Activated CD4-positive, alpha-beta T cell treated with anti-CD3 and anti-CD28 coated beads for 4 hours (primary cell): ENCODE measurements at places on chromosomes 13 and 19.

DNA sequence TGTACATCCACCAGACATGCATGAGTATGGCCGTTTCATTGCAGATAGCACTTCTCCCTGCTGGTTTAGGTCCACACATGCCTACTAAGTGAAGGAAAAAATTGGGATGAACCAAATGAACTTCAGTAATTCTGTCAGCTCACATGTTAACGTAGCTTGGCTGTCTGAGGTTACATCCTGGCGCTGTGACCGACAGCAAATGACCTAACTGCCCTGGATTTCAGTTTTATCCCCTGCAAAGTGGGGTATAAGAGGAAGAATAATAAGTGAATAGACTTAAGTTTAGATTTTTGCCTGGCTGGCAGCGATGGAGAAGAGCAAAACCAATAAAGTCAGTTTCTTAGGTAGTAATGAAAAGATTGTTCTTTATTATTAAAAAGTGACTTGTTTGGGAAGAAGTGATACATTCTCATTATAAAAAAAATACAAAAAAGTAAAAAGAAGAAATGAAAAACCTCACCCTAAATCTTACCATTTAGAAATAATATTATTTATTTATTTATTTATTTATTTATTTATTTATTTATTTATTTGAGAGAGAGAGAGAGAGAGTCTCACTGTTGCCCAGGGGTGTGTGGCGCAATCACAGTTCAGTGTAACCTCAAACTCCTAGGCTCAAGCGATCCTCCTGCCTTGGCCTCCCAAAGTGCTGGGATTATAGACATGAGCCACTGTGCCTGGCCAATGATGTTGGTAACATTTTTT lies 4.2 kb upstream of the RNF113B start:
- DNase-seq: no peak

- DNase-seq: no peak
These were observed 231.5 kb upstream of the KLHL1 start for GRCh38 chr13:70339738-70340137.

GRCh38 chr13:111923439-111923838 lies 143.5 kb upstream of the SOX1 start:
- no peak for DNase-seq

DNA sequence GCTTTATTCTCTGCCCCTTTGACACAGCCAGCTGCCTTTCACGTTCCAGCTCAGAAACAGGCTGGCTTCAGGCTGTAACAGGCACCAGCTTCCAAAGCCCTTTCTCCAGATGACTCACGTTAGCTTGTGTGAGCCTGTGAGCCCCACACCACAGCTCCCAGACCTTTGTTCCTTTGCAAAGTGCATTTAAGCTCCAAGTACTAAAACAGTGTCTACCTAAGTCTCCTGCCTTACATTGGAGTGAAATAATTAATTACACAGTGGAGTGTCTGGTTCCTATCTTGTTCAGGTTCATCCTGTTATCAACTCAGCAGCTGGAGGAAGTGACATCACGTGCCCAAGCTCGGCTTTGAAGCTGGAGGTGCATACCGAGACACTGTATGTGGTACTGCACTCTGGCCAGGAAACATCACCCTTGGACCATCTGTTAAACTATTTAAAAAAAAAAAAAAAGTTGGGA lies 475.8 kb downstream of the FOXO1 start:
- DNase-seq: peak; percentile 60

- DNase-seq: no peak
These were observed 58.8 kb upstream of the C1QTNF9B start for GRCh38 chr13:23956106-23956505.

DNA sequence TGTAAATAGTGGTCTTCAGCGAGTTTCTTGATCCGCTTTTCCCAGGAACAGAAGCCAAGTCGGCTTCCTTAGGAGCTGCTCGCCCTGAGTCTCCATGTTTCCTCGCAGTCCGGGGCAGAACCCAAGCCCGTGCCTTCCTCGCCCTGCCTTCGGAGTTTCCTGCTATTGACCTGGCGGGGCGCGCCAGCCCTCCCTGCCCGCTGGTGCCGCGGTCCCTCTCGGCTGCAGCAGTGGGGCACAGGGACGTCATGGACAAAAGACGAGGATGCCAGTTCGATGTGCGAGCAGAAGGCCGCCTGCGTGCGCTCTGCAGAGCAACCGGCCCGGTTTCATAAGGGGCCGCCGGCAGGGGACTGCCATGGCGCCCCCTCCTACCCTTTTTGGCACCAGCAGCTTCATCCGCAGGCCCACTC lies 156.6 kb downstream of the TM9SF2 start:
- DNase-seq: peak; percentile 5

- DNase-seq: no peak
These were observed 103.9 kb upstream of the DIAPH3 start for GRCh38 chr13:60267498-60268202.

DNA sequence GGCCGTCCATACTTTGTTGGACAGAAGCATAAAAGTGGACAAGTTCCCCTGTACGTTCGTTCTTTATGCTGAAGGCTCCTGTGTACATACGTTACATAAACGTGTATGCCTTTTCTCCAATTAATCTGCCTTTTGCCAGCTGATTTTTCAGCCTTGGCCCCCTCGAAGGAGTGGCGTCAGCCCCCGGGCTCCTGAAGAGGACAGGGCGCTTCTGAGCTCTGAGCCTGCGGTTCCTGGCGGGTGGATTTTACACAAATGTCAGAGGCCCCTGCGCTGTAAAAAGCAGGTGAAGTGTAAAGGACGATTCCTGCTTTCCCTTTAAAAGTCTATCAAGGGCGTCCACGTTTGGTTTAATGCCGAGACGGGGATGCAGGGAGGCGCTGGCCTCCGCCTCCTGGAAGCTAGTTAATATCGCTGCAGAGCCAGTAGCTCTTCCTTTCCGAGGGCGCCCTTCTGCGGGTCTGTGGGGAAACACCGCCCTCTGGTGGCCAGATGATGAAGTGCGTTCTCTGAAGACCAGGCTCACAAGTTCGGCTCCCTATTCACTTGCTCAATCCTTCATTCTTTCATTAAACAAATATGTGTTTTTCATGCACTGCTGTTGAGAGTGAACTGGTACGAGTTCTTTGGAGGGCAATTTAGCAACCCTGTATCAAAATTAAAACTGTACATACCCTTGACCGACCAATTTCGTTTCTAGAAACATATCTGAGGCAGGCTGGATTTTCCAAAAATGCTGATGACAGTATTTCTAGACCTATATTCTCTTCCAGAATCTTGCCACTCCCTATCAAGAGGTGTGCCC lies 62.0 kb downstream of the GPR12 start:
- DNase-seq: peak; percentile 77

DNA sequence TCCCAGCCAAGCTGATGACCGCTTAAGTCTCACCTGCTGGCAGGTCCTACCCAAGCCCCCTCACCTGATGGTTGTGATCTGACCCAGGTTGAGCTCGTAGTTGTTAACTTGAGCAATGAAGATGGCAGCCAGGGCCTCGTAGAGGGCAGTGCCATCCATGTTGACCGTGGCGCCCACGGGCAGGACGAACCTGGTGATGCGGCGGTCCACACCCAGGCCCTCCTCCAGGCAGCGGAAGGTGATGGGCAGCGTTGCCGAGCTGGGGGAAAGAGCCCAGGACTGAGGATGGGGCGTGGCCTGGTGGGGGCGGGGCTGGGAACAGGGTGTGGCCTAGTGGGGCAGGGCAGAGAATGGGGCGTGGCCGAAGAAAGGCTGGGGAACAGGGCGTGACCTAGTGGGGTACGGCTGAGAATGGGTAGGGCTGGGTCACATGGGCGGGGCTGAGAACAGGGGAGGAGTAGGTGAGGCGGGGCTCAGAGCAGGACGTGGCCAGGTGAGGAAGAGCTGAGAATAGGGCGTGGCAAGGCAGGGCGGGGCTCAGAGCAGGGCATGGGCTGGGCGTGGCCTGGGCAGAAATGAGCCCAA lies 12.9 kb downstream of the OR7C2 start:
- no peak for DNase-seq

DNA sequence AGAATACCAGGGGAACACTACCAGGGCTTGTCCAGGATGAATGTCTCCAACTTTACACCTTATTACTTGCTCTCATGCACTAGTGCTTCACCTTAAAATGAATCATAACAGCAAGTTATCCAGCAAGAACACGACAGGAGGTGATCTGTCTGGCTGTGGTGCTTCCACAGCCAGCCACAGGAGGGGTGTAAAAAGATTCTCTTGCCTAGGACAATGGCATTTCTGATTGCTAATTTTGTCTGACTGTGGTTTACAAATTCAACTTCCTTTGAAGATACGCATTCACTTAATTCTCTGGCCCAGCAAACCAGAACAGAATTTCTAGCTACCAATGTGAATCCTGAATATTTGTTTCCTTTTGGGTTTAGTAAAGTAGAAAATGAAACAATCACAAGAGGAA lies 23.1 kb upstream of the COG3 start:
- DNase-seq: no peak

DNA sequence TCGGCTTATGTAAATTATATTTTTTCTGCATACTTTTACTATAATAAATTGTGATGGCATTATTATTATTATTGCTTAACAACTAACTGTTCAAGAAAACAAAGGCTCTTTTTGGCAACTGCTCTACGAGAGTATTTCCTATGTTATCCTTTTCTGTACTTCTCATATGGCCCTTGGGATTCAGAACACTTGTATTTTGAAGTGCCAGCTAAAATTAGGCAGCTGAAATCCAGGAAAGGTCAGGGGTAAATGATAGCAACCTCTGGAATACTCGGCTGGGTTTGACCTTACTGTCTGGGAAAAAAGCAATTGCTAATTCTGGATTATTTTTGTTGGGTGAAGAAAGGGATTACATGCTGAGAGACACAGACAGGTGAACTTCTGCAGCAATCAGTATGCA lies 23.9 kb downstream of the EDNRB start:
- DNase-seq: no peak

DNA sequence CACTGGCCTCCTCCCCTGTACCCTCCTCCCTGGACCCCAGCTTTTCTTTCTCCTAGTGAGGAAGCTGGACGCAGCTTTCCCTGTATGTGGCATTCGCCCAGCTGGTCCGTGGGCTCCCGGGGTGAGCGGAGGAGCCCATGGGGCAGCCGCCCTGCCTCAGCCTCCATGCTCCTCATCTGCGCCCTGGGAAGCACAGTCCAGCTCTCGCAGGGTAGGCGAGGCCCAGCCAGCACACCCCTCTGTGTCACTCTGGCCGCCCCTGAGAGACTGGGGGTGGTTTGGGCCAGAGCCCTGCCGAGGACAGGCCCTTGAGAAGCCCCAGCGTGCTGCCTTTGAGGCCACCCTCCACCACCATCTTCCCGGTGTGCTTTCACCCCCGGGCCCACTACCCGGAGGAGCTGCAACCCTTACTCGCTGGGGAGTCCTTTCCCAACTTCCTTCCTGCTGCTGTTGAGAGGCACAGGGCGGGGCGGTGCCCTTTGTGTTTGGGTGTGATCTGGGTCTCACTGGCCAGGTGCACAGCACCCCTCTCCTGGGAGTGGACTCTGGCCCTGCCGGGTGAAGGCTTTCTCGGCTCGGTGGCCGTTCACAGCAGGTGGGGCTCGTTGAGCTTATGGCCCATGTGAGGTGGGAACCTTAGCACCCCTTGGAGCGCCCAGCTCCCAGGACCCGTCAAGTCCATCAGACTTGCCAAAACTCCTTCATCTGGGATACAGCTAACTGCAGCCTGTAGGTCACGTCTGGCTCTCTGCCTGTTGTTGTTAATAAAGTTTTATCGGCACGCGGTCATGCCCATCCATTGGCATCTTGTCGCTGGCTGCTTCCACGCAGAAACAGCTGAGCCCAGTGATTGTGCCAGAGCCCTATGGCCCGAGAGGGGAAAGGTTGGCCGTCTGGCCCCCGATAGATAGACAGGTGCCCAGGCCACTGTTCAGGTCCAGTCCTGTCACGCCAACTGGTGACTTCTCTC lies 3.2 kb downstream of the NCLN start:
- no peak for DNase-seq

DNA sequence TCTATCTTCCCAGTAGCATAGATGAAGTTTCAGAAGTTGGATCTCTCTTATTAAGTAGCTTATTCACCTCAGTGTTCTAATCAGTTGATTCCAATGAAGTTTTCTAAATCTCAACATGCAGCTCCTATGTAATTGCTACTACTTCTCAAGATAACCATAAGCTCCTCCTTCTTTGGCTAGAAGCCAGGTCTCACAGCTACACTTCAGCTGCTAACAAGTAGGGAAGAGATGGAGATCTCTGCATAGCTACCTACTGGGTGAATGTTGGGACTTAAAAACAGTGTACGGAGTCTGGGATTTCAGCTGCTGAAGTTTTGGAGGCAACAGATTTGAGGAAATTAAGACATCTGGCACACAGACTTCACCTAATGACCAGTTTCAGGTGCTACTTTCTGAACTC lies 661.0 kb downstream of the SLITRK1 start:
- no peak for DNase-seq

GRCh38 chr19:15398501-15399233 lies 19.1 kb upstream of the AKAP8 start:
- DNase-seq: no peak

DNA sequence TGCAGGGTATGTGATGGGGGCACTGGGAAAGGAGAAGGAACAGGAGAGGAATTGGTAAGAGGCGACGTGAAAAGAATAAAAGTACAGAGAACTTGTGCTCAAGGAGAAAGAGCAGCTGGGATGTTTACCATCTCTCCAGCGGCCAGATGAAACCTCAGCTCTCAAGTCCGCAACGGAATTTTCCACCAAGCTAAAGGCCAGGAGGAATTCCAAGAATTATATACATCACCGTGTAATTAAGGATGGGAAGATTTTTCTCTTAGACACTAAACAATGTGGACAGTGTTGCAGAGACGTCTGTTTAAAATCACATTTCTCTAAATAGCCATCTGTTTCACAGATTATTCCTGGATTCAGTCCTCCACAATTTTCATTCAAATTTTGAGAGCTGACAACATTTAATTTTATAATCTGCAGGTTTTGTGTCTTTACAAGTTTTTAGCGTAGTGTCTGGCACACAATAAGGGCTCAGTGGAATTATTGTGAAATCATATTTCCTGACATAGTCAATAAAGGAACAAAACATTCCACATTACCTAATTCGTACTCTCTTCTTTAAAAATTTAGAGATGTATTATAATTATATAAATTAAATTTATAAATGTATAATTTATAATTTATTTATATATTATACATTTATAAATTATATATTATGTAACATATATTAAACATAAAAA lies 23.0 kb upstream of the USP29 start:
- DNase-seq: no peak

GRCh38 chr13:28329395-28330158 lies 165.4 kb downstream of the FLT1 start:
- no peak for DNase-seq

GRCh38 chr13:25179832-25180774 lies 8.0 kb upstream of the AMER2 start:
- DNase-seq: no peak

DNA sequence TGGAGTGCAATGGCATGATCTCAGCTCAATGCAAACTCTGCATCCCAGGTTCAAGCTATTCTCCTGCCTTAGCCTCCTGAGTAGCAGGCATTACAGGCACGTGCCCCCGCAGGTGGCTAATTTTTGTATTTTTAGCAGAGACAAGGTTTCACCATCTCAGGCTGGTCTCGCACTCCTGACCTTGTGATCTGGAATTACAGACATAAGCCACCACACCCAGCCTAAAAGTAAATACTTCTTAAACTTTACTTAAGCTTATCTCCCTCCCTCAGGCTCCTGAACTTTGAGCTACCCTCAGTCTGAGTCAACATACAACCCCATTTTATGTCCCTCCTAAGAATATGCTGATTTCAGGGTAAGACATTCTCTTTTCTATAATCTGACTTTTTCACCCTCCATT lies 66.1 kb downstream of the ZNF486 start:
- no peak for DNase-seq
